Cardiac atrium fibroblast (primary cell): ENCODE measurements at places on chromosomes 4 and X. TPM values are rescaled to one million over a fixed set of nuclear protein-coding genes. Genes with fewer than 3 reads are reported as not detected.

Gene LIMCH1
- total RNA-seq, result 12.6 and 22.7 TPM in 2 replicates

Gene SPANXN1
- not detected in 2 replicates for total RNA-seq

Gene NXF2B
- total RNA-seq, result not detected in 2 replicates

Gene UGT2B15
- total RNA-seq, result not detected in 2 replicates

Gene ENPEP
- total RNA-seq, result 0.97 and 3.8 TPM in 2 replicates
